Stimulated activated CD4-positive, alpha-beta T cell treated with anti-CD3 and anti-CD28 coated beads, Interleukin-1b, Interleukin-23, amount 100 ng/mL, for 4 hours (primary cell): ENCODE measurements at places on chromosomes 7 and 10.

- no peak for DNase-seq
These were observed 4.4 kb downstream of the ZP3 start for GRCh38 chr7:76428868-76429805.

GRCh38 chr7:98418636-98419315 is 17.9 kb upstream of the BAIAP2L1 start:
- DNase-seq, result no peak

DNA sequence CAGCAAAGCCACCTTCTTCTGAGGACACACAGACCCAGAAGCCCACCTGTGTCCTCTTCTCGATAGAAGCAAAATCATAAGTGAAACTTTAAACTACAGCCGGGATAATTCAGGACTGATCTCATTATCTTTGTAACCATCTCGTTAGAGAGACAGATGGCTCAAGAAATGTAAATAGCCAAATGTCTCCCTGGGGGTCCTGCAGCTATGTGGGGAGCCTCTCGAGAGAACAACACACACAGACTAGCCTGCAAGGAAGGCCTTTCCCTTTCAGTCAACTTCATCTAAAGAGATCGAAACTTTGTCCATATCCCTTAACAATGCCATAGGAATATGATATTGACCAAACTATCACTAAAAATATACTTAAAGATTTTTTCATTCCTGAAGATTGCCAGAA is 93.5 kb downstream of the VWC2 start:
- DNase-seq, result no peak

- no peak for DNase-seq
These were observed 586.7 kb upstream of the GALNT17 start for GRCh38 chr7:70545214-70545613.

DNA sequence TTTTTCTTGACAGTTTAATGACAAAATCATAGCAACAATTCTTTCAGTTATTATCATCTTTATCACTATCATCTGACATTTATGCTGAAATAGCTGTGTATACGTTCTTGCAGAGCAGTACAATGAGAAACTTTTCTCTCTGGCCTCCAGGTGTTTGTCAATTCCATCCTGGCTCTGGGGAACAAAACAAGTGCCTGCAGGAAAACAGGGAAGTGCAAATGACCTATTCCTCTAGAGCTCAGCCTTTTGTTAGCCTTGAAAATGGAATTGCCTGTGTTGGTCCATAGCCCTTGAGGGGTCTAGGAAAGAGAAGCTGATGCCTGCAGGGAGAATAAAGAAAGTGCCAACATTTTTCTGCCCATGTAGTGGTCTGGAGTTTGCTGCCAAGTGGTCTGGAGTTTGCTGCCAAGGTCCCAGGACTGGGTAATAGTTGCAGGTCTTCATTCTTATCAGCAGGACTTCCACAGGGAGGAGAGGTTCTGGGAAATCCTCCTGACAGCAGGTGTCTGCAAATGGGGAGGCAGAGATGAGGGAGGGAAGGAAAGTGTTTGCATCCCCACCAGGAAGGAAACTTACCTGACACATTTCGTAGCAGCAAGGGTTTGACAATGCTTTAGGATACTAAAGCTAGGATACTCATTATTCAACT is 10.1 kb upstream of the CSTF2T start:
- no peak for DNase-seq

GRCh38 chr7:4641667-4642467 is 40.2 kb upstream of the FOXK1 start:
- DNase-seq, result peak; percentile 97

GRCh38 chr10:77649333-77650331 is 12.0 kb upstream of the KCNMA1 start:
- no peak for DNase-seq

GRCh38 chr7:146094356-146094755 is 22.2 kb upstream of the CNTNAP2 start:
- DNase-seq, result no peak

- DNase-seq, result no peak
These were observed 83.1 kb downstream of the LHPP start for GRCh38 chr10:124544711-124545110.

DNA sequence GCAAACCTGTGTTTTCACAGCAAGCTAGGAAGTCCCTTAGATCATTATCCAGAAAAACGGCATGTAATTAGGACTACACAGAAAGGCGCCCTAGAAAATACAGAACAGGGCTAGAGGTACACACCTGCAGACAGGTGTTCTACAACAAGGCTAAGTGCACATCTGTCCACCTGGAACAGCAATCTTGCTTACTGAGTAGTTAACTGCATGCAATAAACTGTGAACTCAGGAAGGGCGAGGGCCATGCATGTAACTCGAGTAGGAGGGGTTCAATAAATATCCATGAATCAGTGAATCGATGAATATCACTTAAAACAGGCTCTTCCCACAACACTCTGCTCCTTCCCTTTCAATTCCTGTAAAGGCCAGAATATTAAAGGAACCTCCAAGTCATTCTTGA is 22.0 kb downstream of the FAM171A1 start:
- no peak for DNase-seq

DNA sequence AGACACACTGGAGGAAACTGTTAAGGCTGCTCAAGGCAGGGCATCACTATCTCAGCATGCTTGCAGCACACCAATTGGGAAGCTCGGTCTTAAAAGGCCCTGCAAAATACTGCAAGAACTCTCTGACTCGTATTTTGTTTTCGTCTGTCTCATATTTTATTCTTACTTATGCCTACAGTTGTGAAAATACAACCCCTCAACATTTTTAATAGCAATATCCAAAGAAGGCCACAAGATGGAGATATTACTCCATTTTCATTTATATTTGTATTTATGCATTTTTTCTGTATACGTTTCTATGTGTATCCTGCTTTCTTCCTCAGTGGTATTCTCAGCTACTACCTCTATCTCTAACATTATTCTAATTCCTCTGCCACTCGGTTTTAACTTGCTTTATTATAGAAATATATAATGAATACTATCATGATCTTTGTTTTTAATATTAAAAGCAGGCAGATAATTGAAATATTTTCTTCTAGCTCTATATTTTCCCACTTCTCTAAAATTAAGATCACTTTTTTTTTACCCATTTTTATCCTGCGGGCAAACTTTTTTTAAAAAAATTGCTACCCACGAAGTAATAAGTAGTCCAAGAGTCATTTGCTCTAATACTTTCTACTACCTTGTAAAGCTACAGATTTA is 10.0 kb downstream of the DNAJC1 start:
- no peak for DNase-seq

- no peak for DNase-seq
These were observed 338.1 kb downstream of the RNLS start for GRCh38 chr10:88244781-88245625.

GRCh38 chr10:72524489-72524888 is 101.4 kb downstream of the MICU1 start:
- DNase-seq, result no peak

DNA sequence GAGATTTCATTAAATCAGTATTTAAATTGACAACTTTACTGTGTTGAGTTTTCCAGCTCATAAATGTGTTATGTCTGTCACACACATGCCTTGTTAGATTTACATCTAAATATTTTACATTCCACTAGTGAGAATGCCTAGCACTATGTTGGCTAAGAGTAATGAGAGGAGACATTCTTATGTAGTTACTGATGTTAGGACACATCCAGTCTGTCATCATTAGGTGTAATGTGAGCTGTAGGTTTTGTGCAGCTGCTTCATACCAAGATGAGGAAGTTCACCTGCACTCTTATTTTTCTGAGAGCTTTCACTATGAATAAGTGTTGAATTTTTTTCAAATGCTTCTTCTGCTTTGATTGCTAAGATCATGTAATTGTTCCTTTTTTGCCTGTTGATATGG is 218.0 kb upstream of the IGFBP3 start:
- DNase-seq, result no peak
